ENCODE measurements at places on chromosomes 2 and 18. TPM values are rescaled to one million over a fixed set of nuclear protein-coding genes. Genes with fewer than 3 reads are reported as not detected.

DSC3 gene
- total RNA-seq = 3.3 TPM

LRP2 gene
- 0.21 TPM for total RNA-seq

ACADL gene
- 1.1 TPM for total RNA-seq

VAMP5 gene
- total RNA-seq = 28.5 TPM

CIB4 gene
- total RNA-seq = not detected

ESPNL gene
- total RNA-seq = 3.5 TPM

DNAH7 gene
- 2.1 TPM for total RNA-seq

GRCh38 chr2:164920430-164920829, 34.9 kb downstream of the SLC38A11 start:
- DNase-seq = peak; percentile 76

DNA sequence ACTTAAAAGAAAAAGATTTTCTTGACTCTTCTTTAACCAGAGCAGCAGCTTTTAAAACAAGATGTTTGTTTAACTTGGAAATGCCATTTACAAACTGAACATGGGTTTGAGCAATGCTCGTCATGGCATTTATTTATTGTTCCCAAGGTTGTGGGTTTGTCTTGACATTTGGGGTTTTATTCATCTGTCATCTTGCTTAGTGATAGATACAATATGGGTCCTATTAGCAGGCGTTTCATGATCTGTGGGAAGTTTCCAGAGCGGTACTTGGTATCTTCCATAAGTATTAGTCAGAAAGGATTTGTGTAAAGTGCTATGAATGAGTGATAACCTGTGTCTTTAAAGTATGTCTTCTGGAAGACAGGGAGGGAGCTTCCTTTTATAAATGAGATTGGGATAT, 29.9 kb upstream of the MGAT5 start:
- DNase-seq = no peak

DNA sequence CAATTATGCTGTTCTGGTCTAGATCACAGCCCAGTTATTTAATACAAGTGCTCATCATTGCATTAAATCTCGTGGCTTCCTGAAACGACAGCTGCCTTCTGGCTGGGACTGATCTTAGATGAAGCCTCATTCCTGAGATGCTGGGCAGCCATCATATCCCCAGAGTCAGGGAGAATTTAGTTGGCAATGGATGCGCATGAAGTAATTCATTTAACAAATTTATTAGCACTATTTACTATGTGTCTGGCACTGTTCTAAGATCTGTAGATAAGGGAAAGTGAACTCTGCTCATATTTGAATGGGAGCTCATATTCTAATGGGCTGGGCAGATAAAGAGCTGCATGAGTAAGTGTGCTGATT, 244.7 kb downstream of the KCNS3 start:
- no peak for DNase-seq

- DNase-seq = no peak
Measured at GRCh38 chr2:139369423-139370409, 589.5 kb upstream of the NXPH2 start.

DNA sequence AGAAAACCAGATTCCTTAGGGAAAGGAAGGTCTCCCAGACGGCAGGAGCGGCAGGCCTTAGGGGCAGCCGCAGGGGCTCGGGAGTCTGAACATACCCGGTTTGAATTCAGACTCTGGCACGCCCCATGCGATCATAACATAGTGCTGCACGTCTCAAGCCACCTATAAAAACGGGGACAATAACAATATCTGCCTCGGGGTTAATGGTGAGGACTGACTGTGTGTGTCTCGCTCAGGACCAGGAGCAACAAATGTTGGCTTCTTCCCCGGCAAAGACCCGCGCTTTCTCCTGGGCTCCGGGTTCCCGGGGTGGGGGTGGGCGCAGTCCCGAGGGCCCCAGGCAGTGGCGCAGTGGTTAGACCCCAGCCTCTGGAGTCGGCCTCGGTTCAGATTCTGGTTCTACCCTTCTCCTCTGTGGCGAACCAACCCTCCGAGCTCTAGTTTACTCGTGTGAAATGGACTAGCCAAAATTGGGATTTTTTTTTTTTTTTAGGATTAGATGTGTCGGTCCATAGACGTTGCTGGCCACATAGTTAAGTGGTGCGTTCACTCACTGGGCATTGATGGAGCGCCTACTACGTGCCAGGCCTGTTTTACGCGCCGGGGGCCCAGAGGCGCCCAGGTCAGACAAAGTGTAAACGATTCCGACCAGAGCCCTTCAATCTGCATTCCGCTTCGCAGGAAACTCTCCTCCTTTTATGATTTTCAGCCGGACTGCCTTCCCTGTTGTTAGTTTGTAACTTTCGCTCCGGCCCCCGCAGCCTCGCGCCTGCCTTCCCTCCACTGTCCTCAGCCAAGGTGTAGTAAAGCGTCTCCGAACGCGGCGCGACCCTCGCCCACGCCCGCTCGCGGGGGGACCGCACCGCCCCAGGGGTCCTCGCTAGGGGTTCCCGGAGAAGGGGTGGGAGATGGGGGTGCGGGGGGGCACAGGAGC, 820 bp upstream of the SH3BP4 start:
- no peak for DNase-seq

- no peak for DNase-seq
Measured at GRCh38 chr18:76953156-76953555, 130.8 kb downstream of the ZNF236 start.

DNA sequence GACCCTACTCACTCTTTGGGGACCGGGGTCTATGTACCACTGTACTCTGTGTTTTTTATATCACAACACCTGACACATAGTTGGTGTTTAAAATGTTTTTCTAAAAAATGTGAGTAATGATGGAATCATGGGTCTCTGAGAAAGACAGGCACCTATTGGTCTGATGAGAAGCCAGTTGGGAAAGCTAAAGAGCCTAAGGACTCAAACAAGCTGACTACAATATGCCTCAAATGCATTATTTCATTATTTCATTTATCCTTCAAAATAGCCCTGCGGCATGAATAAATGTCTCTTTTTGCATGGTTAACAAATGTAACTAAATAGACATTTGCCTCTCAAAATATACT, 102.9 kb upstream of the SCN1A start:
- DNase-seq = no peak

GRCh38 chr18:26135548-26135947, 1.9 kb downstream of the PSMA8 start:
- no peak for DNase-seq

GRCh38 chr2:16135913-16136310, 195.6 kb downstream of the MYCN start:
- no peak for DNase-seq

DNA sequence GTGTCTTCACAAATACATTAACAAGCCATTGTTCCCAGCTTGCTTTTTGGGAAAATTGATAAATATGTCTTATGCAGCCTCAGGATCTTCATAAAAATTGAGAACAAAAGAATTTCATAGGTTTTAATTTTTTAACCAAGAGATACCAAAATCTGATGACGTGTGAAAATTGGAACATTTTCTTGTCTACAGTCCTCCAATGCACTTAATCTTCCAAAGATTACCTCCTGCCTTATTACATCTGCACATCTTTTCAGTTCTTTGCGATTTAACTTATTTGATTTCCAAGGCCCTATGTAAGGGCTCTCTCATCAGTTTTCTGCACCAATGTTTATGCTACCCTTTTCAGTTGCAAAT, 3.1 kb downstream of the MRPL35 start:
- no peak for DNase-seq

- peak; percentile 56 for DNase-seq
Measured at GRCh38 chr2:12169721-12170120, 423.3 kb downstream of the LPIN1 start.

- no peak for DNase-seq
Measured at GRCh38 chr2:158629116-158629515, 166.0 kb upstream of the DAPL1 start.

DNA sequence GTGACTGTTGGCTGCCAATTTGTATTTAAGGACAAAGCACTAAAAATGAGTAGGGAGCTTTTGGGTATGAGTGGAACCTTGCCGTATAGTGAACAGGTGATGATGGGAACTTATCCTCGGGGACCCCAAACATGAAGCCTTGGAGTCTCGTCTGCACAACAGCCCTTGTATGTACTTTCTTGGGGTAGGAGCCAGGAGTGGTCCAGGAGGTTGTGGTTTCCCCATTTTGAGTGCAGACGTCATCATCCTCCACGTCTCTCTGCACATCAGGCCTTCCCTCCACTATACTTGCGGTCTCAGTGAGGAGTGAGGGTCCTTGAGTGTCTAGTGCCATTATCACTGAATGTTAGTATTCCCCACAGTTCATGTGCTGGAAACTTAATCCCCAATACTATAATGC, 101.5 kb upstream of the HS6ST1 start:
- no peak for DNase-seq

DNA sequence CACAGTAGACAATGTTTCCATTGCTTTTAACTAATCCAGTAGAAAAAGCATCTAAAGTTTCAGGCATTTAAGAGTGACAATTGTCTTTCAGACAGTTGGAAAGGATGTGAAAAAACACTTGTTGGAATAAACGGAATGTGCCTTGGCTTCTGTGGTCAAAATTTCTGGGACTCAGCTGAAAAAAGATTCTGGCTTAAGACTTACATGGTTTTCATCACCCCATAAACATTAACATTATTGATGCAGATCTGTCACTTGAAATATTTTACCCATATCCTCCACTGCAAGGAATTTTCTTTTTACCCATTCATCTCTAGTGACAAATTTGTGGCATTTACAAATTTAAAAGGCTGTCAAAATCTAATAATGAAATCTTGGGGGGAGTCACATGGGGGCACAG, 166.0 kb downstream of the SRBD1 start:
- DNase-seq = no peak

DNA sequence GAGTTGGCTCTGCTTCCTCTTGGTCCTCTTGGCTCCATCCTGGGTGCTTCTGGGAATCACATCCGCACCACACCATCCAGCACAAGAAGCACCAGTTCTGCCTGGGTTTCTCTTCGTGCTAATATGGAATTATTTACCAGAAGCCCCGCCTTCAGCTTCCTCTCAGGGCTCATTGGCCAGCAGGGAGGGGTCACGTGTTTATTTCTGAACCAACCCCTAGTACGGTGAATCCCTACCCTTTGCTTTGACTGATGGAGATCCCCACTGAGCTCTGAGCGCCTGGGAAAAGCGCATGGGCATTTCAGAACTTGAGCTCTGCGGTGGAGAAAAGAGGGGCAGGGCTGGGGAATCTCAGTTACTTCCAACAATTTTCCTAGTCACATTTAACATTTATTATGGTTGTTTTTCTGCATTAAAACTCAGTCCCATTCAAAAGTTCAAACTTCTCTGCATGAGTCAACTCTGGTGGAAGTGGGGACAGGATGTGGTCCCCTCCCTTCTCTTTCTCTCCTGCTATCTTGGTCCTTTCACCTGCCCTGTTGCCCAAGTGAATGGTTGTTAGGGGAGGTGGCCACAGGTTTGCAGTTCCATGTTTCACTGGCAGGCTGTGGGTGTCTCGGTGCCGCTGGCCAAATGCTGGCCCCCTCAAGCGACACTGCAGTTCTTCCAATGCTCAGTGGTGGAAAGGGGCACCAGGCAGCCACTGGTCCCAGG, 76.4 kb upstream of the TTC39C start:
- no peak for DNase-seq

DNA sequence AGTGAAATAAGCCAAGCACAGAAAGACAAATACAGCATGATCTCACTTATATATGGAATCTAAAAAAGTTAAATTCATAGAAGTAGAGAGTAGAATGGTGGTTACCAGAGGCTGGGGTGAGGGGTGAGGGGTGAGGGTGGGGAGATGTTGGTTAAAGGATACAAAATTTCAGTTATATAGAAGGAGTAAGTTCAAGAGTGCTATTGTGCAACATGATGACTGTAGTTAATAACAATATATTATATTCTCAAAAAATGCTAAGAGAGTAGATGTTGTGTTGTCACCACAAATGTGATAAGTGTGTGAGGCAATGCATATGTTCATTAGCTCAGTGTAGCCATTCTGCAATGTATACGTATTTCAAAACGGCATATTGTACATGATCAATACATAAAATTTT, 26.4 kb upstream of the GULP1 start:
- no peak for DNase-seq

DNA sequence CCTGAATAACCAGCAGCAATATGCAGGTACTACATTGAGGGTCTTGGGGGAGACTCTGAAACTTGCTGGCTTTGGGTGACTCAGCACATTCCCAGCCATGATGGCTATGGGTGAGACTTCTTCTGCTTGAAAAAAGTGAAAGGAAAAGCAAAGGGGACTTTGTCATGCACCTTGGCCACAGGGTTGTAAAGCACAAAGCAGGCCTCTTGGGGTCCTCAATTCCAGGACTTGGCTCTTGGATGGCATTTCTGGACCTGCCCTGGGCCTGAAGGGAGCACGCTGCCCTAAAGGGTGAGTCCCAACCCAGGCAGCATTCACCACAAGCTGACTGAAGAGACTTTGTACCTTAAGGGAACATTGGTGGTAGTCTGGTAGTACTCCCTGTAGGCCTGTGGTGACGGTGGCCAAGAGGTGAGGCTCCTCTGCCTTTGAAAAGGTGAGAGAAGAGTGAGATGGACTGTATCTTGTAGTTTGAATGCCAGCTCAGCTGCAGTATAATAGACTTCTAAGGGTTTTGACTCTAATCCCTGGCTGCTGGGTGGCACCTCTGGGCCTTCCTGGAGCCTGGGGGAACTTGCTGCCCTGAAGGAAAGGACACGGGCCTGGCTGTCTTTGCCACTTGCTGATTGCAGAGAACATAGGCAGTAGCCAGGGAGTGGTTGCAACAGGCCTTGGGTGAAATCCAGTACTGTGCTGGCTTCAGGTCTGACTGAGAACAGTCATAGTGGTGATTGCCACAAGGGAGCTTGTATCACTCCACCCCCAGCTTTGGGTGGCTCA, 36.5 kb upstream of the CYTIP start:
- no peak for DNase-seq

DNA sequence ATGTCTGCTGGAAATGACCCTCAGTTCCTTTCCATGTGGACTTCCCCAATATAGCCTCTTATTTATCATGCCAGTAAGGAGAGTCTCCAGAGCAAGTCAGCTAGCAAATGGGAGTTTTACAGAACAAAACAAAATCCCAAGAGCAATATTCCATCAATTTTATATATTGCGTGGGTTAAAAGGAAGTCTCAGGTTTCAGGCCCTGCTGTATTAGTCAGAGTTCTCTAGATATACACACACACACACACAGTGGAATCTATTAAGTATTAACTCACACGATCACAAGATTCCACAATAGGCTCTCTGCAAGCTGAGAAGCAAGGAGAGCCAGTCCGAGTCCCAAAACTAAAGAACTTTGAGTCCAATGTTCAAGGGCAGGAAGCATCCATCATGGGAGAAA, 102.8 kb upstream of the MAP2 start:
- DNase-seq = peak; percentile 44

Measured in kidney epithelial cell (primary cell).